T follicular helper cell (primary cell): ENCODE measurements at places on chromosomes 3 and 15.

DNA sequence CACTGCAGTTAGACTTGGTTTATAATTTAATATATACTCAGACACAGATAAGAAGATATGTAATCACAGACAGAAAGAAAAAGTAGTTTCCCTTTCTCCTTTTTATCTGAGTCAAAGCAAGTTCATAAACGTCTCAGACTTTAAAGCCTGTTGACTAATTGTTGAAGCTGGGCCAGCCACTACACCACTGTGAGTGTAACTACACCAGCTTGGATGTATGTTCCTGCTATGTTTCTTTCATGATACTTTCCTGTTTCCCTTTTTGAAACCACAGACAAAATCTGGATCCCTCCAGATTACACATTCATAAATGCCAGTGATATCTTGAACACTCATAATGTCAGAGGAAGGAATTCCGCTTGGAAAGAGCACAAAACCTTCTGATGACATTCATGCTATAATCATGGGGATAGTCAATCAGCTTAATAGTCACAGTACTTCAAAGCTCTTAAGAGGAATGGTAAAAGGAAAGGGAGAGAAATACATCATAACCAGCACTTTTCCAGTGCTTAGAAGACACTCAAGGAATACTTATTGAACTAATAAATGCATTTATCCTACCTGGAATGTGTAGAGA lies 32.0 kb downstream of the KCNMB2 start:
- no peak for DNase-seq

DNA sequence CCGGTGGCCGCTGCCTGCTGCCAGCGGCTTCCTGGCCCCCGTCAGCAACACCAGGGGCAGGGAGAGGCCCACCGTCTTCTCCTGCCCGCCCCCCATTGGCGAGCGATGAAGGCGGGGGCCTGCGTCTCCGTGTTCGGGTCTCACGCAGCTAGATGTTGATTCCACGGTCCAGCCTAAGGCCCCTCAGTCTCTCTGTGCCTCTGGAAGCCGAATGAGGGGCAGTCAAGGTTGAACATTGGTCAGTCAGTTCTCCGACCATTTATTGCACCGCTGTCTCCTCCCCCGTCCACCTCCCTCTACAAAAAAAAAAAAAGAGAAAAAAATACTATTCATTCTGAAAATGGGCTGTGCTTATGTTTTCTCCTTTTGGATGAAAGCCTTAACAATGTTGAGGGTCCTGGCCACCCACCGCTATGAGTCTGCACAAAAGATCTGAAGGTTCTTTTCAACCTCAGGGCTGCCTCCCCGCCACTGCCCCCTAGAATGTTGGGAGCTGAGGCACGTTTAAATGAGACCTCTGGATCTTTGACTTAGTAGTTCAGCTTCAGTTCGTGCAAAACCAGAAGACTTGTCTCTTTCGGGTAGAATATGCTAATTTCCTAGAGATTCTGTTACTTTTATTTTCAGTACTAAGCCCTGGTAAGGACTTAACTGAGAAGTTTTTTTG lies 736 bp downstream of the IREB2 start:
- peak; percentile 4 for DNase-seq

GRCh38 chr15:38688761-38689160 lies 124.1 kb upstream of the RASGRP1 start:
- peak; percentile 42 for DNase-seq

GRCh38 chr3:43968465-43968864 lies 273.2 kb upstream of the TOPAZ1 start:
- no peak for DNase-seq

DNA sequence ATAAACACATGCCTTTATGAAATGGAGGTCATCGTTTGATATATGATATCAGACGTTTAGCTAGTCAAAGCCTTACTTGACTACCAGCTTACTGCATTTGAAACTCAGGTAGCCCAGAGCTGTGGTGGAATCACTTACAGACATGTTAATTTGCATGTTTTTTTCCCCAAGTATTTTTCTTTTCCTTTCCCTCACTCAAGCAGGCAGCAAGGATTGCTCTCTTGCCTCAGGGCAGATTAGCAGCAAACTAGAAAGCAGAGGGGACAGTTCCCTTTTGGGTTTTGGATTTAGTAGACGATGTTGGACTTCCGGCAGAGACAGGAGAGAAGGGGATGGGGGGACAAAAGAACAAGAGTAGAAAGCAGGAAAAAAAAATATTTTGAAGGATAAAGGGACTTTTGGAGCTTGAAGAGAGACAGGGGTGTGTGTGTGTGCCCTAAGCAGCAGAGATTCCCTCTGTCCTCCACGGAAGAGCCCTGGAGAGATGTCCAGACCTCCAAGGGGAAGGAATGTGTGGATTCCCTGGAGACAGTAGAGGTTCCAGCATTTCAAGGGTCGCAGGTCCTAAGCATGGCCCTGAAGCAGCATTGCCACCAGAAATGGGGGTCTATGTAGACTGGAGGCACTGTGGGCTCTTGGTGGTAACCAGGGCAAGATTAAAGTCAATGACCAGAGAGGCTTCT lies 86.8 kb upstream of the CADPS start:
- no peak for DNase-seq

DNA sequence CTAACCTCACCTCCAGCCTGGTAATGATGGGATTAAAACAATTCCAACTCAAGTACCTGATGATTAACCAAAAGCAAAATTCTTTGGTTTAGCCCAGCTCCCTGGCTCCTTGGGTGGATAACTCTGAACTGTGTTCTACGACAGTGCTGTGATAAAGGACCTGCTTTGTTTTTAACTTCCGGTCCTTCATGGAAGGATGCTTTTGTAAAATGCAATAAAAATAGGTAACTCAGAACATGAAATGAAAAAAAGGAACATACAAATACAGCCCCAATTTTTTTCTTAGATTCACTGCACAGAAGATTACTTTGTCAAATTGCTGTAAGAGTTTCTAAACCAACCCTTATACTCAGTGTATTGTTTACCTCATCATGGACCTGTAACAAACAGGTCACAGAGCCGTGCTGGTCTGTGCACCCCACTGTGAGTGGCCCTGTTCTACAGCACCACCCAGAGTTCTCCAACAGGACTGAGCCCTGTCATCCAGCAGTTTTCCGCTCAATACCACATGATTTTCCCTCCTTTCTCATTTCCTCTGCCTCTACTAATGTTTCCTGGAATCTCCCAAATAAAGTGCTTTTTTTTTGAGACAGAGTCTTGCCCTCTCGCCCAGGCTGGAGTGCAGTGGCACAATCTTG lies 4.9 kb upstream of the PCYT1A start:
- no peak for DNase-seq

GRCh38 chr3:82145742-82146141 lies 384.3 kb upstream of the GBE1 start:
- DNase-seq: no peak

DNA sequence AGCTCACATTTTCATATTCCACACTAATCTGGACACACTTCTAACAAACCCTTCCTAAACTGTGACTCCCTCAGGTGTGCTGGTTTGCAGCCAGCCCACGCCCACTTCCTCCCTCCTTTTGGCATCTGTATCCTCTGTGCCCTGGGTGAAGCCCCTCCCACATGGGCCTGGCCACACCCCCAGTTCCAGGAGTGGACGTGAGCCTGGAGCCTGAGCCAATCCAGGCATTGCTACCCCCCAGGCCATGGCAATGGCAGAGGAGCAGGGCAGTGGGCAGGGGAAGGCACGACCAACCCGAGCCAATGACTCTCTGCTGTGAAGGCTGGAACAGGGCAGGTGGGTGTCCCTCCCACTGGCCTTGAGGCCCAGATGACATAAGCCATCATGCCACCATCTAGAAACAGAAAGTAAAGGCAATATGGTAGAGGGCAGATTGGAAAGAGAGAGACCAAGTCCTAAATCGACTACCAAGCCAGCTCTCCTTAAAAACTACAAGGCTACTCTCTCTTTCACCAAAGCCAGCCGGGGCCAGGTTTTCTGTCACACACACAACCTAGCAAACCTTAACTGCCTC lies 18.6 kb downstream of the FAM174B start:
- DNase-seq: no peak

- DNase-seq: no peak
These were observed 130.2 kb downstream of the CHSY1 start for GRCh38 chr15:101121511-101122090.

- DNase-seq: no peak
These were observed 31.4 kb downstream of the HRH1 start for GRCh38 chr3:11185564-11186317.

DNA sequence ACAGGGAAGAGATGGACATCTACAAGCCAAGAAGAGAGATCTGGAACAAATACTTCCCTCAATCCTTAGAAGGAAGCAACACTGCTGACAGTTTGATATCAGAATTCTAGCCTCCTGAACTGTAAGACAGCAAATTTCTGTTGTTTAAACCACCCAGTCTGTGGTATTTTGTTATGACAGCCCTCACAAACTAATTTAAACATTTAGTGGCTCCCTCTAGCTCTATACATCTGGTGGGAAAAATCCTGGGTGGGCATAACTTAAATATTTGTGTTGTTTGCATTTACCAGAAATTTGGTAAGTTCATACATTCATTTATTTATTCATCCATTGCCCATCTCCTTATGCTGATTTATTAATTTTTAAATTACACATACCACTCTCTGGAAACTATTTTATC lies 62.5 kb upstream of the GSK3B start:
- no peak for DNase-seq

- no peak for DNase-seq
These were observed 391.6 kb upstream of the PROK2 start for GRCh38 chr3:72176537-72177041.

GRCh38 chr3:56845505-56845904 lies 43.8 kb upstream of the ARHGEF3 start:
- no peak for DNase-seq

- no peak for DNase-seq
These were observed 202.1 kb downstream of the GREM1 start for GRCh38 chr15:32919749-32920414.

DNA sequence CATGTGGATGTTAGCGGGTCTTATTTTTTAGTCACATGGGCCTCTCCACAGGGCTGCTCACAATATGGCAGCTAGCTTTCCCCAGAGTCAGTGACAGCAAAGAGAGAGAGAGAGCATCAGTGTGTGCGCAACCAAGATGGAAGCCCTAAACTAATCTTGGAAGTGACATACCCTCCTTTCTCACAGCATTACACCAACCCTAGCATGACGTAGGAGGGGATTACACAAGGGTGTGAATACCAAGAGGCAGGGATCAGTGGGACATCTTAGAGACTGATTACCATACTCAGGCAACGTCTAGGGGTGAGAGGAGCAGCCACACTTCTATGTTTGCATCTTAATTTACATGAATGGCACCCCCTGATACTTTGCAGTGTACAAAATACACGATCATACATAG lies 3.5 kb upstream of the UBE2E2 start:
- no peak for DNase-seq

DNA sequence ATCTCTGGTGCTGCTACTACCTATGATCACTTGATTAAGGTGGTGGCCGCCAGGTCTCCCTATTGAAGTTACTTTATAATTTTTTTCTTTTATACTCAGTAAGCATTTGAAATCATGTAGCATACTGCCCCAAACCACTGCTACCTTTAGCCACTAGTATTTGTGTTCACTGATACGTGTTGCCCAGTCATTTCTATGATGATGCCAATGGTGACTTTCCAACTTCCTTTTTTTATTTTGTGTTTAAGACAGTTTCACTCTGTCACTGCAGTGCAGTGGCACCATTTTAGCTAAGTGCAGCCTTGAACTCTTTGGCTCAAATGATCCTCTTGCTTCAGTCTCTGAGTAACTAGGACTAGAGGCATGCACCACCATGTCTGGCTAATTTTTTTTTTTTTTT lies 598.2 kb downstream of the NAALADL2 start:
- no peak for DNase-seq

DNA sequence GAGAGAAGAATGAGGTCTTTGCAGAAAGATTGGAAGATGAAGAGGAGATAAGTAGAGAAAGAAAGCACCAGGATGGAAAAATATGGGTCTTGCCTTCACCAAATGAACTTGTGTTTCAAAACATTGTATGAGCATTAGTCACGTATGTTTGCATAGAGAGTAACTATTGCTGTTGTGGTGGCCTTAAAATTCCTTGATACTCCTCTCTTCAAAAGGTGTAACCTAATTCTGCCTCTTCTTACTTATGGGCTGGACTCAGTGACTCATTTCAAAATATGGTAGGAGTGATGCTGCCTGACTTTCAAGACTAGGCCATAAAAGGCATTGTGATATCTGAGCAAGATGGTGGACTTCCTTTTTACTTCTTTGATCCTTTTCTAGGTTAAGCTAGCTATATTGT lies 228.7 kb upstream of the ZNF385D start:
- no peak for DNase-seq

- no peak for DNase-seq
These were observed 94.1 kb downstream of the HMG20A start for GRCh38 chr15:77514641-77515402.

DNA sequence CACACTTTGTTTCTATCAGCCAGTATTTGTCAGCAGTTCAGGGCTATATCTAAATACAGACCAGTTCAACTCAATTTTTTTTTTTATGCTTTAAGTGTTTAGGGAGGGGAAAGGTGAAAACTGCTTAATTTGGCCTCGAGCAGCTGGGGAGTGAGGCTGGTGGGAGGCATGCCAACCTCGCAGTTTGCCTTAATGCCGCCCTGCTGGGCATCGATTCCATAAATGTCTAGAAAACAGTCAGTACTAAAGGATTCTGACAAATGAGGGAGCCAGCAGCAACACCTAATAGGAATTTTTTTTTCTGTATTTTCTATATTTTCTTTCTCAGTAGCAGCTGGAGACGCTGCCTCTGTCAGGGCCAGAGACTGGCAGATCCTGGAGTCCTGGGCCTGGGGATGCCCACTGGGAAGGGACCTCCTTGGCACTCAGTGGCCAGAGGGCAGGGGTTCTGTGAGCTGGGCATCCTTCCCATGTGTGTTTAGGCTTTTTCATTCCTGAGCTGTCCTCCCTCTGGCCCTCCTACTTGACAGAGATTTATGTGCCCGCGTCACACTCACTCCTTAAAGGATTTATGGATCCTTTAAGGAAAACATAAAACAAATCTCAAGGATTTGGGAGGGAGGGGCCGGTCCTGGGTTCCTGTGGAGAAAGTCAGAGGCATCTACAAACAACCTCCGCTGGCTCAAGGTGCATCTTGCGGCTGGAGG lies 117.8 kb downstream of the WNT5A start:
- DNase-seq: no peak

DNA sequence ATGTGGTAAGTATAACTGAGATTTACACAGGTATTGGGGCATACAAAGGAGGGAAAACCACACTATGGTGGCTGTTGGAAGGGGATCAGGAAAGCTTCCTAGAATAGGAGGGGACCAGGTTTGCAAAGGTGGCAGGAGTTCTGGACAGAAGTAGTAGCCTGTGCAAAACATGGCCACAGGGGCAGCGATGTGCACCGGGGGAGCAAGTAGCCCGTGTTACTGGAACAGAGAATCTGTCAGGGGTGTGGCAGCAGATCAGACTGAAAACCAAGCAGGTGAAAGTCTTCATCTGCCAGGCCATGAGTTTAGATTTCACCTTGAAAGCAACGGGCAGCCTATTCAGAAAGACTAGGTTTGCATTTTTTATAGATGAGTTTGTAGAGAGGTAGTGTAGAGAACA lies 182.3 kb upstream of the LPP start:
- DNase-seq: no peak

GRCh38 chr3:146339349-146339748 lies 88.4 kb upstream of the PLSCR4 start:
- no peak for DNase-seq
